CD8-positive, alpha-beta T cell (primary cell): ENCODE measurements at places on chromosomes 16 and 17. TPM values are rescaled to one million over a fixed set of nuclear protein-coding genes. Genes with fewer than 3 reads are reported as not detected.

GRCh38 chr16:29743475-29743826 lies 2.3 kb downstream of the C16orf54 start:
- no peak for DNase-seq

DNA sequence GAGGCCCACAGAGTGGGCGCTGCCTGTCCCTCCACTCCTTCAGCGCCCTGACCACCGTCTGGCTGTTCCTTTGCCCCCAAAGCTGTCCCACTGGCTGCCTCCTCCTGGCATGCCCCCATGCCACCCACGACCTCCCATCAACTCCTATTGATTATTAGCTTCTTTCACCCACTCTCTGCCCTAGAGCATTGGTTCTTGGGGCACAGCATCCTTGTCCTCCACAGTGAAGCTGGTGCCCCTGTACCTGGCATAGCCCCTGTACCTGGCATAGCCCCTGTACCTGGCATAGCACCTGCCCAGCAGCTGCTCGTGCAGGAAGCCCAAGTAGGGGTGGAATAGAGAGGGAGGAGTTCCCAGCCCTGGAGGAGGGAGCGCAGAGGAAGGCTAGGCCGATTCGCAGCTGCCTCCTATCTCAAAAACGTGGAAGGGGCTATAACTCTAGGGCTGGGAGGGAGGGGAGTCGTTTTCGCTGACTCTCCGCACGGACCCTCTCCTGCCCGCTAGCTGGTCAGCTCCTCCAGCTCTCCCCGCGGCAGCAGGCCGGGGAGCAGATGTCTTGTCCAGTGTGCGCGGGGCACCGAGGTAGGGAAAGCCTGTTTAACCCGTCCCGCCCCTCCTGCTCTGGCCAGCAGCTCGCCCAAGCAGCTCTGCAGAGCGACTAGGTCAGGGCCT lies 5.7 kb upstream of the ACTG1 start:
- DNase-seq, result no peak

DNA sequence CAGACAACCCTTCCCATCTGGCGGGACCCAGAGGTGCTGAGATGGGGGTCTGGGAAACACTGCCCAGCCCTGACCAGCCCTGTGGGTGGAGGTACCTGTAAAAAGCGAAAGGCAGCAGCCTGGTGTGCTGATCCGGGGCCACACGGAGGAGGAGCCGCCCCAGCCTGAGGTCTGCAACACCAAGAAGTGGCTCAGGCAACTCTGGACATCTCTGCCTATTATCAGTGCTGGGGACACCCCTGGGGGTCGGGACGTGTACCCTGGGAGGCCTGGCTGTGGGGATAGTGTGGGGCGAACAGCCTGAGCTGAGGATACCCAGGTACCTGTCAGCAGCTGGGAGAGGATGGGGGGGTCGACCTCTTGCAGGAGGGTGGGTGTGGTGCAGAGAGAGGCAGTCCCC lies 18.0 kb downstream of the ZNF276 start:
- DNase-seq, result no peak

DNA sequence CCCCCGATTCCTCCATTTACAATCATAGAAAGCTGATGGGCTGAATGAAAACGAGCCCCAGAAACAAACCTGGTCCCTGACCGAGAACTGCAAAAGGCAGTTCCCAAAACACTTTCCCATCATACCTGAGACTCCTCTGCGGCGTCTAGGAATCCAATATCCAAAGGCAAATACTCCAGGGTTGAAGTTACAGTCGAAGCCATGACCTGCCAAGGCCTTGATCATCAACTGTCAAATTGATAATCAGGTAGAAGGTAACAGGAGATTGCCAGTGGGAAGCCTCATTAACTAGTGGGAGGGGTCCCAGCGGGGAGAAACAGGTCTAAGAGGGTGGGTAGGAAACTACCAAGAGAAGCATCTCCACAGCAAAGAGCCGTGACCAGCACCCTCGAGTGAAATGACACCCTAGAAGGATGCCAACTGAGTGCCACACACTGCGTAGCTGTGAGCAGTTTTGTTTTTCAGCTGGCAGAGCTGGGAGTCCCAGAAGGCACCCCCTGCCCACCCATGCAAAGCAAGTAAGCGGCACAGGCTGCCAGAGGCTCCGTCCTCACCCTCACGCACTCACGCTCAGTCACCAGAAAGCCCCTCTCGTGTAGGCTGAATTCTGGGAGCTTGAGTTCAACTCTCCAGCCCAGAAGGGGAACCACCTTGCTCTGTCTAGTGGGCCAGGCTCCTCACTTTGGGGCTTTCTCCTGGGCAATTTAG lies 146.1 kb downstream of the GAS7 start:
- DNase-seq, result no peak

DNA sequence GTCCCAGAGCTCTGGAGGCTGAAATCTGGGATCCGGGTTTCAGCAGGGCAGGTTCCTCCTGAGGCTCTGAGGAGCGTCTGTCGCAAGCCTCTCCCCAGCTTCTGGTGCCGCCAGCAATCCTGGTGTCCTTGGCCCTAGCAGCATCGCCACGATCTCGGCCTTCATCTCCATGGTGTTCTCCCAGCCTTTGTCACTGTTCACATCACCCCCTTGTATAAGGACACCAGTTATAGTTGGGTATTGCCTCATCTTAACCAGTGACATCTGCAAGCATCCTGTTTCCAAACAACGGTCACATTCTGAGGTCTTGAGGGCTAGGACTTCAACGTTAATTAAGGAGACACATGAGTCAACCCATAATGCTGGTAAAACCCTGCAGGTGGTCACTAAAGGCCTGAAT lies 2.8 kb upstream of the PPP1R27 start:
- DNase-seq, result no peak

GRCh38 chr17:73814075-73814474 lies 169.8 kb upstream of the SDK2 start:
- DNase-seq, result no peak

- no peak for DNase-seq
Observed at GRCh38 chr16:85640254-85640558, 27.1 kb downstream of the GSE1 start.

DNA sequence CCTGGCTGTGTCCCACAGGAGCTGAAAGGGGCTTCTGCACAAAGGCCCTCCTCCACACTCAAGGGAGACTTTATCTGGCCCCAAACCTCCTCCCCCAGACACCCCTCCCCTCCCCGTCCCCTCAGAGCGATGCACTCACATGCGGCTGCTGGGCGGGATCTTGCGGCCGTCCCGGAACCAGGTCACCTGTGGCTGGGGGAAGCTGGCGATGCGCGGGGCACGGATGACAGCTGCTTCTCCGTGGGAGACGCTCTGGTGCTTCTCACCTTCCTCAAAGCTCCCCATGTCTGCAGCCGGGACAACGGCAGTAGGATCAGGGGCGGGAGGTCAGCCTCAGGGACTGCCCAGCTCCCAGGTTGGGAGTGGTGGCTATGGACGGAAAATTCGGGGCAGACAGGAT lies 144.0 kb upstream of the CDC42EP4 start:
- DNase-seq, result no peak

Gene ABCC3
- total RNA-seq, result not detected

Gene MYH3
- 3.2 TPM for total RNA-seq

Gene OR4D2
- not detected for total RNA-seq

Gene CPNE2
- 6.8 TPM for total RNA-seq

Gene CFAP97D1
- not detected for total RNA-seq
